WTC11 (cell line): ENCODE measurements at places on chromosomes 12 and 14. TPM values are rescaled to one million over a fixed set of nuclear protein-coding genes. Genes with fewer than 3 reads are reported as not detected.

GRCh38 chr14:91332986-91333649, 84.5 kb downstream of the CCDC88C start:
- peaks cover 5% of the 10 kb centered on the region; the same call in 1 of the 2 replicates for H3K36me3 ChIP-seq
- H3K4me1 ChIP-seq = no peaks in the 10 kb centered on the region; the same call in 1 of the 2 replicates
- H3K27ac ChIP-seq = peak overlapping the region; percentile 88; the same call in 1 of the 2 replicates
- no peak for DNase-seq
- H3K27me3 ChIP-seq = no peaks in the 10 kb centered on the region

DNA sequence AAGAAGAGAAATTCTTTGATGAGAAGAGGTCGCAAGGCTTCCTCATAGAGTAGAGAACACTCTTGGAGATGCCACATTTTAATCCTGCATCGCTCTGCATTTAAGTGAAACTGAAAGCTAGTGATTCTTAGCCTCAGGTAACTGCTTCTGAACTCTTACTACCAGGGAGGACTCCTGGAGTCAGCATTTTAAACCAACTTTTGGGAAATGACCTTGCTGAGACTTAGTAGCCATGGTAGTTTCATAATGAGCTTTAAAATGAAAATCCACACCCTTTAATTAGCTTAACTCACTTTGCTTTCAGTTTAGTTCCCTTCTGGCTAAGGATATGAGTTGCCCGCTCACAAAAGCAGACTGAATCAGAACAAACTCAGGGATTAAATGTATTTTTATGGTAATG, 80.3 kb downstream of the SYNE2 start:
- H3K36me3 ChIP-seq = peaks cover 3% of the 10 kb centered on the region
- peak overlapping the region; percentile 46 for H3K27ac ChIP-seq
- peaks cover 33% of the 10 kb centered on the region for H3K4me1 ChIP-seq
- no peak for DNase-seq
- H3K4me3 ChIP-seq = no peak overlapping the region

- no peak overlapping the region for H3K27ac ChIP-seq
- DNase-seq = no peak
- peaks cover 4% of the 10 kb centered on the region; the same call in 1 of the 2 replicates for H3K36me3 ChIP-seq
- H3K4me3 ChIP-seq = no peak overlapping the region
- peaks cover 35% of the 10 kb centered on the region for H3K4me1 ChIP-seq
Observed at GRCh38 chr12:82723093-82723492, 36.4 kb downstream of the TMTC2 start.

- peak; percentile 83 for DNase-seq
- peaks cover 18% of the 10 kb centered on the region for H3K4me1 ChIP-seq
- H3K4me3 ChIP-seq = no peak overlapping the region
- H3K27ac ChIP-seq = no peak overlapping the region
- H3K36me3 ChIP-seq = no peaks in the 10 kb centered on the region
Observed at GRCh38 chr14:53929871-53930715, 26.5 kb downstream of the BMP4 start.

DNA sequence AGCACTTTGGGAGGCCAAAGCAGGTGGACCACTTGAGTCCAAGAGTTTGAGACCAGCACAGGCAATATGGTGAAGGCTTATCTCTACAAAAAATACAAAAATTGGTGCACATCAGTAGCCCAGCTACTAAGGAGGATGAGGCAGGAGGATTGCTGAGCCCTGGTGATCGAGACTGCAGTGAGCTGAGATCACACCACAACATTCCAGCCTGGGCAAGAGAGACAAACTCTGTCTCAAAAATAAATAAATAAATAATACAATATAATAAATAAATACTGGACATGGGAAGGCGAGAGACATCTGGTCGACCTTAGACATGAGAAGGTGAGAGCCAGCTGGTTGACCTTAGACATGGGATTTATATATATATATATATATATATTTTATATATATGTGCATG, 119.8 kb upstream of the SLC38A4 start:
- H3K27ac ChIP-seq = no peak overlapping the region
- H3K4me1 ChIP-seq = no peaks in the 10 kb centered on the region
- DNase-seq = no peak
- H3K27me3 ChIP-seq = no peaks in the 10 kb centered on the region
- H3K4me3 ChIP-seq = no peak overlapping the region

DNA sequence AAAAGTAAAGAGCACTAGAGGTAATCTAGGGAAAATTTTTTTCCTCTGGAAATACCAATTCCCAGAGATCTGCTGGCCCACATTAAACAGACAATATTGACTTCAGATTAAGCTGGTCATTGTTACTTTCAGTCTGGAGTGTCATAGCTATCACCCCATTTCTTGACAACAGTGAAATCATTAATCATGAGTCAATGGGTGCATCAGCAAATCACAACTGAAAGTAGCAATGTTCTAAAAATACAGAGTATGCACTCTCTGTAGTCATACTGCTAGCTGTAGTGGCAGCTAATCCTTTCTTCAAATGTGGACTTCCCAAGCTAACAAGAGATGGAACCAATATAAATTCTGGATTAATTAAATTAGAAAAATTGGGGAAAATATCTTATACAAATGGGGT, 129.9 kb downstream of the CPNE8 start:
- no peak overlapping the region for H3K4me3 ChIP-seq
- no peaks in the 10 kb centered on the region for H3K27me3 ChIP-seq
- no peak overlapping the region for H3K27ac ChIP-seq

DNA sequence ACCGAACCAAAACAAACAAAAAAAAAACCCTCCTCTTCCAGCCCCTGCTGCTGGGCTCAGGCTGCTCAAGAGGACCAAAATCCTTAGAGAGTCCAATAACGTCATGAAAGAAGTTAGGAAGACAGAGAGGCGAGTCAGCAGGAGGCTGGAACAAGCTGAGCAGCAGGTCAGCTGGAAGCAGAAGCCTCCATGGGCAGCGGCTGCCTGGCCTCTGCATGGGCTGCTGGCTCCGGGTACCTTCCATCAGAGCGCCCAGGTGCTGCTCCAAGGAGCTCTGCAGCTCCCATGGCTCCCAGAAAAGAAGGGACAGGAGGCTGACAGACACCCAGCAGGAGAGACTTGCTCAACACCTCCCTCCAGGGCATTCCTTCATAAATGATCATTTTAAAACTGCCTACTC, 3.2 kb upstream of the KRT2 start:
- H3K27ac ChIP-seq = no peak overlapping the region
- no peak for DNase-seq

GRCh38 chr12:23472329-23472971, 477.0 kb downstream of the SOX5 start:
- H3K36me3 ChIP-seq = no peaks in the 10 kb centered on the region; the same call in 1 of the 2 replicates
- no peaks in the 10 kb centered on the region for H3K27me3 ChIP-seq
- H3K4me3 ChIP-seq = no peak overlapping the region
- H3K27ac ChIP-seq = no peak overlapping the region
- DNase-seq = no peak

GRCh38 chr14:70919774-70920173, 12.5 kb downstream of the PCNX1 start:
- no peaks in the 10 kb centered on the region for H3K27me3 ChIP-seq
- DNase-seq = no peak
- no peak overlapping the region for H3K4me3 ChIP-seq
- H3K36me3 ChIP-seq = peaks cover 6% of the 10 kb centered on the region
- no peak overlapping the region for H3K27ac ChIP-seq
- H3K4me1 ChIP-seq = peaks cover 22% of the 10 kb centered on the region

GRCh38 chr12:79687711-79688260, 3.0 kb downstream of the PAWR start:
- H3K4me3 ChIP-seq = peak overlapping the region; percentile 95
- H3K36me3 ChIP-seq = peaks cover 27% of the 10 kb centered on the region
- H3K4me1 ChIP-seq = peaks cover 48% of the 10 kb centered on the region
- no peaks in the 10 kb centered on the region for H3K27me3 ChIP-seq
- H3K27ac ChIP-seq = peak overlapping the region; percentile 91

DNA sequence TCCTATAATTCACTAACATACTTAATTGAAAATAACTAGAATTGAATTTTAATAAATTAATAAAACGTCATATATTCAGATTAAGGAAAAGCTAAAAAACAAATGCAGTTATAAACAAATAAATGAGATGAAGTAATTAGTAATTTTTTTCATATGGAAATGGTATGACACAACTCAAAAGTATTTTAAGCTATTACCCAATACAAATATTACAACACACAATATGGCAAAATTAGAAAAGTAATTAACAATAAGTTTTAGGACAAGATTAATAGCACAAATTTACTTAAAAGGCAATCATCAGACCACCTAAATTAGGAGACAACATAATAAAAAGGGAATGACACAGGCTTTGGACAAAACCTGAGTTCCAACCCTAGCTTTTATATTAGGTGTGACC, 81.7 kb downstream of the EEA1 start:
- H3K4me3 ChIP-seq = no peak overlapping the region
- H3K4me1 ChIP-seq = 0 out of 2 replicates have a peak, but pooled peaks cover 2% of the 10 kb centered on the region
- no peaks in the 10 kb centered on the region for H3K27me3 ChIP-seq

- peak overlapping the region; percentile 21 for H3K4me3 ChIP-seq
- H3K4me1 ChIP-seq = peaks cover 72% of the 10 kb centered on the region
- DNase-seq = peak; percentile 75
- no peaks in the 10 kb centered on the region for H3K27me3 ChIP-seq
Observed at GRCh38 chr14:69713209-69713781, 53.6 kb upstream of the SRSF5 start.

DNA sequence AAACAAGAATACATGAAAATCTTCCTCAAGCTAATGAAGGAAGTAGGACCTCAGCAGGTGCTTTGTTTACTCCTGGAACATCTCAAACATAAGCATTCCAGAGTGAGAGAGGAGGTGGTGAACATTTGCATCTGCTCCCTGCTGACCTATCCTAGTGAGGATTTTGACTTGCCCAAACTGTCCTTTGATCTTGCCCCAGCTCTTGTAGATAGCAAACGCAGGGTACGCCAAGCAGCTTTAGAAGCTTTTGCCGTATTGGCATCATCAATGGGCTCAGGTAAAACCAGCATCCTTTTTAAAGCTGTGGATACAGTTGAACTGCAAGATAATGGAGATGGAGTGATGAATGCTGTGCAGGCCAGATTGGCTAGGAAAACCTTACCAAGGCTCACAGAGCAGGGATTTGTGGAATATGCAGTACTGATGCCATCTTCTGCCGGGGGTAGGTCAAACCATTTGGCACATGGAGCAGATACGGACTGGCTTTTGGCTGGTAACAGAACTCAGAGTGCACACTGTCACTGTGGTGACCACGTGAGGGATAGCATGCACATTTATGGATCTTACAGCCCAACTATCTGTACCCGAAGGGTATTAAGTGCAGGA, 1.9 kb downstream of the TOGARAM1 start:
- H3K36me3 ChIP-seq = no peaks in the 10 kb centered on the region
- no peak overlapping the region for H3K27ac ChIP-seq
- no peaks in the 10 kb centered on the region for H3K27me3 ChIP-seq

- DNase-seq = no peak
- H3K27me3 ChIP-seq = peaks cover 30% of the 10 kb centered on the region
- peaks cover 33% of the 10 kb centered on the region for H3K4me1 ChIP-seq
- H3K27ac ChIP-seq = no peak overlapping the region; the same call in 1 of the 2 replicates
Observed at GRCh38 chr12:54415221-54415929, 3.7 kb downstream of the ITGA5 start.

DNA sequence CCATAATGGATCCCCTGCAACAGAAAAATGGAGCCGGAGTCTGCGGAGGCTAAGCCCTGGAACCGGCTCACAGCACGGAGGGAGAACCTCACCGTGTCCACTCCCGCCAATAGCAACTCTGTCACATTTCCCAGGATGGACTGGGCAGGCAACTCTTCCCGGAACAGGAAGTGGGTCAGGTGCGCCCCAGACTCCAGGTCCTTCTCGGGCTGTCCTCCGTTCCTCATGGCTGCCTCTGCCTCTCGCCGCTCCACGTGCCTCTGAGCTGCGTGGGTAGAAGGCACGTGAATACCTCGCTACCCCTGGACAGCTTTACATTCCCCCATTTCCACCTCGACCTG, 2.2 kb downstream of the CYP27B1 start:
- H3K36me3 ChIP-seq = peaks cover 13% of the 10 kb centered on the region
- H3K4me1 ChIP-seq = peaks cover 33% of the 10 kb centered on the region
- H3K4me3 ChIP-seq = peak overlapping the region; percentile 74
- no peak for DNase-seq
- H3K27ac ChIP-seq = no peak overlapping the region

DNA sequence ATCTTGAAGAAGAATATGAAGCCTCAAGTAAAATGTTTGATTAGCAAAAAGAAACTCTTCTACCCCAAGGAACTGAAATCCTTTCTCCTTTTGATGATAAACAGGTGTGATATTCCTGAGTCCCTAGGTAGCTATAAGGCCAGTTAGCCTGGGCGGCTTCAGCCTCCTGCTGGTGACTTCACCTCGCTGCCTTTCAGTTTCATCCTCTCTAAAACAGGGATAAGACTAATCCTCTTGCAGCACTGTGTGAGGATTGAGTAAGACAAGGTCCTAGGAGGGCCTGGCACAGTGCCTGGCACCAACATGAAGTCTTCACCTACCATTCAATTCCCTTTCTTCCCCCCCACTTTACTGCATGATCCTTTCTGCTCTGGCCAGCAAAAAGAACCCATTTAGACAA, 42.1 kb downstream of the CIT start:
- H3K27ac ChIP-seq = no peak overlapping the region; the same call in 1 of the 2 replicates
- no peak overlapping the region for H3K4me3 ChIP-seq
- peak; percentile 16 for DNase-seq
- H3K36me3 ChIP-seq = peaks cover 37% of the 10 kb centered on the region
- no peaks in the 10 kb centered on the region for H3K27me3 ChIP-seq
- no peaks in the 10 kb centered on the region for H3K4me1 ChIP-seq

DNA sequence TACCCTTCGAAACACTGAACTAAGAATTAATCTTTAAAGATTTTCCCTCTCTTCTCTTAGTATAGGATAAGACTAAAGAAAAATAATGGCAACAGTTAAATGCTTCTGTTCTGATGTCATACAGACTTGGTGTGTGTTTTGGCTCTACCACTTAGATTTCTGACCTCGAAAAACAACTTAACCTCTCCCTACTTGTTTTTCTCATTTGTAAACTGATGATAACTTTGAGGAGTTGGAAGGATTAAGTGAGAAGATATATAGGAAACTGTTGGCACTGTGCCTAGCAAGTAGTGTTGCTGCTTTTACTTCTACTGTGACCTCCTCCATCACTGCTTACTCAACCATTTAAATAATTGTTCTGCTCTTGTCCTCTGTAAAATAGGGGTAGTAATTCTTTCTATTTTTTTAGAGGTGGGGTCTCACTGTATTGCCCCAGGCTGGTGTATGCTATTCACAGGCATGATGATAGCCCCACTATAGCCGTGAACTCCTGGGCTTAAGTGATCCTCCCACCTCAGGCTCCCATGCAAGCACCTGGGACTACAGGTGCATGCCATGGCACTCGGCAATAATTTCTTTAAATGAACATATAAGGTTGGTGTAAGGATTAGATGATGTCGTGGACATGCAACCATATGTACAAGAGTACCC, 22.4 kb downstream of the PALS1 start:
- no peaks in the 10 kb centered on the region for H3K27me3 ChIP-seq
- H3K36me3 ChIP-seq = no peaks in the 10 kb centered on the region
- no peak overlapping the region; the same call in 1 of the 2 replicates for H3K27ac ChIP-seq
- H3K4me1 ChIP-seq = peaks cover 37% of the 10 kb centered on the region
- no peak overlapping the region for H3K4me3 ChIP-seq

DNA sequence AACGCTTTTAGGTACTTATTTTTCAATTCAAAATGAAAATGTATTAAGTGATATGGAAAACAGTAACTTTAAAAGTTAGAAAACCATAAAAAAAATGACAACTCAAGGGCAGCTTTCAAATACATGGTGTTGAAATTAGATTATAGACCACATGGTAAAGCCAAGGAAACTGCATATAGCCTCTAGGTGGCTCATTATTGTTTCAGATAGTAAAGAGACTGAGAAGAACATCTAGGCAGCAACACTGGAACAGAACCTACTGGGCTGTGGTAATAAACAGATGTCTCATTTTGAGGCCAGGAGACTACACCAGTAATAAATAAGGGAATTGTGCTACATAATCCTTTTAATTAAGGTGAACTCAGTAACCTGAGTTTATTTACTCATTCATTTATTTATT, 13.0 kb downstream of the FBXO33 start:
- H3K4me1 ChIP-seq = no peaks in the 10 kb centered on the region
- no peak overlapping the region for H3K27ac ChIP-seq
- no peak overlapping the region for H3K4me3 ChIP-seq
- H3K27me3 ChIP-seq = no peaks in the 10 kb centered on the region; the same call in 1 of the 2 replicates
- no peak for DNase-seq

The CCDC177 gene
- total RNA-seq = 1.7 to 2.2 TPM (median 2.1 TPM) in 3 replicates

The P3H3 gene
- 49.9 to 55.7 TPM (median 50.7 TPM) in 3 replicates for total RNA-seq

The CABP1 gene
- 10.1 to 14.1 TPM (median 10.7 TPM) in 3 replicates for total RNA-seq

The TGM1 gene
- 2.5 to 5.2 TPM (median 4.4 TPM) in 3 replicates for total RNA-seq
